ENCODE measurements at places on chromosomes 4 and X. TPM values are rescaled to one million over a fixed set of nuclear protein-coding genes. Genes with fewer than 3 reads are reported as not detected.

The GPM6B gene
- 19.6 TPM for polyA plus RNA-seq

The SERTM2 gene
- polyA plus RNA-seq: 0.08 TPM

- no peak for DNase-seq
Measured at GRCh38 chrX:135697601-135698000, 15.8 kb upstream of the CT45A1 start.

GRCh38 chr4:146053891-146054290, 115.3 kb upstream of the ZNF827 start:
- DNase-seq: no peak

GRCh38 chrX:129738466-129739308, at the start of gene XPNPEP2:
Gene XPNPEP2 (plus strand): TSS chrX:129738979. CDS start chrX:129739214, 235 bp downstream.
- peak; percentile 46 for DNase-seq

- DNase-seq: no peak
Measured at GRCh38 chr4:94577136-94577535, 125.4 kb downstream of the PDLIM5 start.

- no peak for DNase-seq
Measured at GRCh38 chr4:189299706-189300105, 641.0 kb upstream of the FRG1 start.

DNA sequence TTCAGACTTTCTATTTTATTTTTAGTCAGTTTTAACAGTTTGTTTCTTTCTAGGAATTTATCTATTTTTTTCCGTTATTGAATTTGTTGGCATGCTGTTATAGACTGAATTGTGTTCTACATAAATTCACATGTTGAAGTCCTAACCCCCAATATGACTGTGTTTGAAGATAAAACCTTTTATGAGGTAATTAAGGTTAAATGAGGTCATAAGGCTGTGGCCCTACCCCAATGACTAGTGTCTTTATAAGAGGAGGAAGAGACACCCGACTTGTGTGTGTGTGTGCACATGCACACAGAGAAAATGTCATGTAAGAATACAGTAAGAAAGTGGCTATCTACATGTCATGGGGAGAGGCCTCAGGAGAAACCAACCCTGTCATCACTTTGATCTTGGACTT, 146.3 kb downstream of the BRWD3 start:
- no peak for DNase-seq

All from left renal cortex interstitium (tissue), 4 donors.